ENCODE measurements at places on chromosomes 6 and 20.

GRCh38 chr20:62357187-62357667 is 9.9 kb downstream of the LAMA5 start:
- no peak for DNase-seq

DNA sequence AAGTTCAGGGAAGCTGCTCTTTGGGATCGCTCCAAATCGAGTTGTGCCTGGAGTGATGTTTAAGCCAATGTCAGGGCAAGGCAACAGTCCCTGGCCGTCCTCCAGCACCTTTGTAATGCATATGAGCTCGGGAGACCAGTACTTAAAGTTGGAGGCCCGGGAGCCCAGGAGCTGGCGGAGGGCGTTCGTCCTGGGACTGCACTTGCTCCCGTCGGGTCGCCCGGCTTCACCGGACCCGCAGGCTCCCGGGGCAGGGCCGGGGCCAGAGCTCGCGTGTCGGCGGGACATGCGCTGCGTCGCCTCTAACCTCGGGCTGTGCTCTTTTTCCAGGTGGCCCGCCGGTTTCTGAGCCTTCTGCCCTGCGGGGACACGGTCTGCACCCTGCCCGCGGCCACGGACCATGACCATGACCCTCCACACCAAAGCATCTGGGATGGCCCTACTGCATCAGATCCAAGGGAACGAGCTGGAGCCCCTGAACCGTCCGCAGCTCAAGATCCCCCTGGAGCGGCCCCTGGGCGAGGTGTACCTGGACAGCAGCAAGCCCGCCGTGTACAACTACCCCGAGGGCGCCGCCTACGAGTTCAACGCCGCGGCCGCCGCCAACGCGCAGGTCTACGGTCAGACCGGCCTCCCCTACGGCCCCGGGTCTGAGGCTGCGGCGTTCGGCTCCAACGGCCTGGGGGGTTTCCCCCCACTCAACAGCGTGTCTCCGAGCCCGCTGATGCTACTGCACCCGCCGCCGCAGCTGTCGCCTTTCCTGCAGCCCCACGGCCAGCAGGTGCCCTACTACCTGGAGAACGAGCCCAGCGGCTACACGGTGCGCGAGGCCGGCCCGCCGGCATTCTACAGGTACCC is at the start of gene ESR1:
Gene ESR1 (plus strand): TSS at position 170 of the 858 bp plus-strand sequence. CDS start 231 bp downstream, at position 401.
- DNase-seq: no peak

GRCh38 chr6:15961635-15962448 is 167.0 kb upstream of the MYLIP start:
- no peak for DNase-seq

- no peak for DNase-seq
Measured at GRCh38 chr20:58145506-58146080, 82.9 kb downstream of the ANKRD60 start.

DNA sequence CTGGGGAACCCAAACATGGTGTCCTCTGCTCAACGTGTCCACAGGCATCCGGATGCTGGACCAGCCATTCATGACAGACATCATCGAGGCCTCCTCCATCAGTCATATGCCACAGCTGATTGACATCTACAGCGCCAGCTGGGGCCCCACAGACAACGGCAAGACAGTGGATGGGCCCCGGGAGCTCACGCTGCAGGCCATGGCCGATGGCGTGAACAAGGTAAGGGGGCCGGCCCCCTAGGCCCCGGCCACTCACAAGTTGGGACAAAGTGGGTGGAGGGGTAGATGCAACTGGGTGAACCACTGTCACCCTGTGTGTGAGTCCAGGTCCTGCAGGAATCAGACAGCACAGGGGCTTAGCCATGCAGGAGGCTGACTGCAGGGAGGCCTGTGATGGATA is 94.5 kb downstream of the BFSP1 start:
- DNase-seq: no peak

DNA sequence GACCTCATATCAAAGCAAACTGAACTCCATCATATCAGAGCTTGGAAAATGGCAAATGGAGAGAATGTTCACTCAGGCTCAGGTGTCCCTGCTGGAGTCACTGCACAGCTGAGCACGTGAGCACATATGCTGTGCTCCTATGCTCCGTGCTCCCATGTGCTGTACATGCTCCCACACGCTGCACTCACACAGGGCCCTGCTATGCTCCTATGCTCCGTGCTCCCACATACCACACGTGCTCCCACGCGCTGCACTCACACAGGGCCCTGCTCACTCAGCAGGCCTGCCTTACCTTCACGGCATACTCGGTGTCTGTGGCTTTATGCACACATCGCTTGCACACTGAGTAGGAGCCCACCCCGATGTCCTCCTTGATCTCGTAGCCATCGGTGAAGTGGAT is 65.7 kb upstream of the MPC1 start:
- DNase-seq: no peak

- no peak for DNase-seq
Measured at GRCh38 chr6:18207438-18207837, 52.2 kb downstream of the KDM1B start.

DNA sequence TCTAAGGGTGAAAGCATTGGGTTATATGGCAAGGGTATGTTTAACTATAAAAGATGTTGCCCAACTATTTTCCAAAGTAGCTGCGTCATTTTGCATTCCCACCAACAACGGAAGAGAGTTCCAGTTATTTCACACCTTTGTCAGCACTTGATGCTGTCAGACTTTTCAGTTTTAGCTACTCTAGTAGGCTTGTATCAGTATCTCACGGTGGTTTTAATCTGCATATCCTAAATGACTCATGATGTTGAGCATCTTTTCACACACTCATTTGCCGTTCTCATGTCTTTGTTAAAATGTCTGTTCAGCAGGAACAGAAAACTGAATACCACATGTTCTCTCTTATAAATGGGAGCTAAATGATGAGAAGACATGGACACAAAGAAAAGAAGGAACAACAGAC is 122.3 kb downstream of the RNASET2 start:
- no peak for DNase-seq

- no peak for DNase-seq
Measured at GRCh38 chr6:132362442-132363185, 38.7 kb downstream of the MOXD1 start.

- no peak for DNase-seq
Measured at GRCh38 chr6:42304053-42304712, 86.5 kb upstream of the MRPS10 start.

DNA sequence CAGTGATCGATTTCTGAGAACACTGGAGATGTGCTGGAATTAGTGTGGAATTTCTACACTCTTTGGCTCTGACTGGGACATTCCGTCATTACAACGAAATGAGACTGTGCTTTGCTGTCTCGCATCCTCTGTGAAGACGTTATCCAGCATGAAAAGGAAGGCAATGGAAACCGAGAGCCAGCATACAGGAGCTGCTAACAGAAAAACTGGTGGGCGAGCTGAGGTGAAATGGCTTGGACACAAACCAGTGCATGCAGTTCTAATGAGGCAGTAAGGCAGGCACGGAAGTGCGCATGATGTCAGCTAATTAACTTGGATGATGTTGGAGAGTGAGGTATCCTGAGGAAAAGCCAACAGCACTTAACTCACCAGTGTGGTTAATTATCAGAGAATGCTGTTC is 202.8 kb upstream of the AGPAT4 start:
- DNase-seq: no peak

DNA sequence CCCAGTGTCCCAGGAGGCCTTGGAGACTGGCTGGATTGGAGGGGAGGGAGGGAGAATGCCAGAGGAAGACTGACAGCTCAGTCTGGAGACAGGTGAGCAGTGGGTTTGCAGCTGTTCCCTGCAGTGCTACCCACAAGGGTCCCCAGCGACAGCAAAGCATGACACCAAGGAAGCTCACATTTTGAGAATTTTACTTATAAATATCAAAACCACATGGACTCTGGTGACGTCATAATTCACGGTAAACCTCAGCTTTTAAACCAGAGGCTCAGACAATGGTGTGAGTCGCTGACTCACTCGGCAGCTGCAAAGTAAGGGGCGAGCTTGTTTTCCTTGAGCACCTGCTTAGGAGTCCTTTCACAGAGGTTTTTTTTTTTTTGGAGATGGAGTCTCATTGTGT is 65.2 kb downstream of the THBS2 start:
- no peak for DNase-seq

GRCh38 chr6:27517928-27518787 is 45.3 kb upstream of the ZNF184 start:
- no peak for DNase-seq

- DNase-seq: no peak
Measured at GRCh38 chr6:16504609-16505008, 256.7 kb downstream of the ATXN1 start.

- no peak for DNase-seq
Measured at GRCh38 chr20:58708246-58708931, 15.8 kb downstream of the NPEPL1 start.

GRCh38 chr6:43771210-43771857 is 1.3 kb downstream of the VEGFA start:
- DNase-seq: no peak

DNA sequence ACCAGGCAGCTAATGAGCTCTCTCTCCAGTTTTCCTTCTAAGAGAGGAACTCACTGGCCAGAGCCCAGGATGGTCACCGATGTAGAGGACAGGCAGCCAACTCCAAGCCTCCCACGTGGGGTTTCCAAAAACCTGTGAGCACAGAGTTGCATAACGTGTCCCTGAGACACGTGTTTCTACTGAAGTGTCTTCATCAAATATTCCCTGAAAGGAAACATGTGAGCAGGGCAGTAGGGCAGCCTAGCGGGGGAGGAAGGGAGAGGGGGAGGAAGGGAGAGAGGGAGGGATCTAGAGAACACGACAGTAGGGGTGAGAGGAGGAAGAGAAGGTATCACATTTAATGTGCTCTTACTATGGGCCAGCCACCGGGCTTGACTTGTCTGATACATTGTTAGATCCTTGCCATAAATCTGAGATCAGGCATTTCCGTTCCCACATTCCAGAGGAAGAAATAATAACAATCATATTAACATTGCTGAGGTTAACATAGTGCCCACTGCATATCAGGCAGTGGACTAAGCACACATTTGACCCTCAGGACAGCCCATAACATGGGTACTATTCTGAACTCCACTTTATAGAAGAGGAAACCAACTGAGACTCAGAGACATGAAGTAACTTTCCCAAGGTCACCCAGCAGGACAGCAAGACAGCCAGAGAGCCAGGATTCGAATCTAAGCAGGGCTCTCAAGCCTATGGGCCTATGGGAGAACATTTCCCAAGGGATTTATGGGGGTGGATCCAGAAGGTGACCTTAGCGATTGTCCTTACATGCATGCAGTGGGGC is 4.5 kb upstream of the SYS1 start:
- no peak for DNase-seq

DNA sequence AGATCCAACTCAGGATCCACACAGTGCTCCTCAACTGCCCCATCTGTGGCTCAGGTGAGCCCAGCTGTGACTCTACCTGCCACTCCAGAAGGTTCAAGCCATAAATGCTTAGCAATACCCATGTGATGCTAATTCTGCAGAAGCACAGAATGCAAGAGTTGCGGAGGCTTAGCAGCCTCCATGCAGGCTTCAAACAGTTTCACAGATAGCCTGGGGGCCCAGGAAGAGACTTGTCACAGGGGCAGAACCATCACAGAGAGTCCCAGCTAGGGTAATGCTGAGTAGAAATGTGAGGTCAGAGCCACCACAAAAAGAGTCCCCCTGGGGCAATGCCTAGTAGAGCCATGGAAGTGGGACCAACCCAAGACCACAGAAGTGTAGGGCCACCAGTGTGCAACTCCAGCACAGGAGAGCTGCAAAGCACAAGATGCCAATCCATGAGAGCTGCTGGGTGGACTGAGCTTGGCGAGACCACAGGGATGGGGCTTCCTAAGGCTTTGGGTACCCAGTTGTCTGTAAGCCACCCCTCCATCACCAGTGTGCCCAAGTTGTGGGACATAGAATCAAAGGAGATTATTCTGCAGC is 283.9 kb downstream of the UBE3D start:
- no peak for DNase-seq

- DNase-seq: no peak
Measured at GRCh38 chr20:49976542-49976941, 6.2 kb upstream of the SNAI1 start.

GRCh38 chr20:9478771-9479170 is 35.6 kb upstream of the LAMP5 start:
- DNase-seq: no peak

- DNase-seq: no peak
Measured at GRCh38 chr20:34389206-34389953, 26.3 kb downstream of the ITCH start.

- no peak for DNase-seq
Measured at GRCh38 chr6:114398481-114398880, 55.7 kb upstream of the HS3ST5 start.
